ENCODE measurements at places on chromosomes 13 and 19. TPM values are rescaled to one million over a fixed set of nuclear protein-coding genes. Genes with fewer than 3 reads are reported as not detected.

DNA sequence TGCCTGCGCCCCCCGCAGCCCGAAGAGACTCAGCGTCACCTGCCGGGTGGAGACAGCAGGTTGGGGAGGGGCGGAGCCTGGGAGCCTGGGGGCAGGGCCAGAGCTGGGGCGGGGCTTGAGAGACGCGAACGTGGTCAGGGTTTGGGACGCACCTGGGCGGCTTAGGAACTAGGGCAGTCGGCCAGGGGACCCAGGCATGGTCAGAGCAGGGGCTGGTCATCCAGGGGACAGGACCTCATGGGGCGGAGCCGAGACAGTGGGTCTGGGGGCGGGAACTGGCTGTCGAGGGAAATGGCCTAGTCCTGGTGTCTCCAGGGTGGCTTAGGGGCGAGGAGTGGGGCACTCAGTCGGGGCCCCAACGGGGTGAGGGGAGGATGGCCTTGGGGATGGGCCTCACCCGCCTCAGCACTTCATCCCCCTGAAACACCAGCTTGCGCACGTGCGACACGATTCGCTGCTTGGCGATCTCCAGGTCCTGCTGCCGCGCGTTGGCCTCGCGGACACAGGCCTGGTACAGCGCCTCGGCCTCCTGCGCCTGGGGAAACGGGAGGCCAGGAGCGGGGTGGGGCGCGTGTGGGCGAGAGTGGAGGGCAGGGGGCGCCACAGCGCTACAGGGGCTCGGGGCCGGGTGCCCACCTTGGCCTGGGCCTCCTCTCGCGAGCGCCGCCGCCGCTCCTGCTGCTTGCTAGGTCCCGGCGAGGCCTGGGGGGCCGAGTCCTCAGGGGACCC lies 5.8 kb downstream of the GMIP start:
- no peak for DNase-seq

GRCh38 chr19:13155472-13156359 lies 5.5 kb downstream of the IER2 start:
- DNase-seq: no peak

DNA sequence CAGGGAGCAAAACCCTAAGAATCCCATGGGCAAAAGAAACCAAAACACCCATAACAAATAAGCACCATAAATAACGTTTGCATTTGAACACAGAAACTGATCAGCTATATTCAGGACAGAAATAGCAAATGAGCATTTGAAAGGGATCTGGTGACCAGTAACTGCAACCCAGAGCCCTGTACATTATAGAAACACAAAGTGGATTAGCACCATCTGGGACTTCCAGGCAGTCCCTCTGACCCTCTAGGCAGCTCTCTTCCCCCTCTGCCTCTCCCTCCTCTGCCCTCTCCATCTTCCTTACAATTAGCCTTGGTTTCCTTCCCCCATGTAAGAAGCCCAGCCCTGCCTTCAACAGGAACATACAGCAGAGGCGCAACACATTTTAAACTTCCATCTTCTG lies 215.0 kb downstream of the DCLK1 start:
- DNase-seq: no peak

GRCh38 chr19:52692431-52693008 lies 42.3 kb downstream of the ZNF611 start:
- no peak for DNase-seq

ZNF253 gene
- 28.1 TPM for total RNA-seq

Data from mesothelial cell of epicardium (in vitro differentiated cells).